Activated B cell treated with CpG ODN at 0.5 μM for 24 hours (primary cell): ENCODE measurements at places on chromosomes 4 and X. TPM values are rescaled to one million over a fixed set of nuclear protein-coding genes. Genes with fewer than 3 reads are reported as not detected.

The RTL3 gene
- not detected in 2 replicates for total RNA-seq

The SORCS2 gene
- not detected in 2 replicates for total RNA-seq

The TMPRSS11A gene
- not detected in 2 replicates for total RNA-seq

The KDR gene
- total RNA-seq: not detected in 2 replicates

The LRPAP1 gene
- 60.9 and 62.9 TPM in 2 replicates for total RNA-seq

The PASD1 gene
- total RNA-seq: not detected in 2 replicates

The PPP1R2C gene
- not detected in 2 replicates for total RNA-seq

The SRPX2 gene
- total RNA-seq: not detected in 2 replicates

The KCNE5 gene
- total RNA-seq: 0.40 and 0.42 TPM in 2 replicates

The DOK7 gene
- total RNA-seq: 2.7 TPM in 2 replicates

The WDR1 gene
- 337 and 348 TPM in 2 replicates for total RNA-seq

The ZFP42 gene
- total RNA-seq: not detected in 2 replicates

The GPR82 gene
- total RNA-seq: 0.32 and 0.35 TPM in 2 replicates

The PPEF2 gene
- 0.17 and 0.35 TPM in 2 replicates for total RNA-seq

The SLC9B1 gene
- total RNA-seq: 1.2 and 2.5 TPM in 2 replicates

The PARM1 gene
- 6.5 and 6.7 TPM in 2 replicates for total RNA-seq

The SLC9A7 gene
- 44.5 and 55.1 TPM in 2 replicates for total RNA-seq

The FGF5 gene
- total RNA-seq: not detected in 2 replicates

The TACR3 gene
- total RNA-seq: not detected in 2 replicates

The GLOD5 gene
- not detected in 2 replicates for total RNA-seq

The PLP1 gene
- total RNA-seq: not detected in 2 replicates

The SLC4A4 gene
- not detected in 2 replicates for total RNA-seq
